NCI-H510A treated with DMSO at 0.1 percent for 48 hours (cell line): ENCODE measurements at places on chromosomes 3 and 15.

- DNase-seq = no peak
Measured at GRCh38 chr15:80569656-80570055, 125.5 kb upstream of the ABHD17C start.

- no peak for DNase-seq
Measured at GRCh38 chr3:10391391-10391790, 70.5 kb upstream of the SEC13 start.

DNA sequence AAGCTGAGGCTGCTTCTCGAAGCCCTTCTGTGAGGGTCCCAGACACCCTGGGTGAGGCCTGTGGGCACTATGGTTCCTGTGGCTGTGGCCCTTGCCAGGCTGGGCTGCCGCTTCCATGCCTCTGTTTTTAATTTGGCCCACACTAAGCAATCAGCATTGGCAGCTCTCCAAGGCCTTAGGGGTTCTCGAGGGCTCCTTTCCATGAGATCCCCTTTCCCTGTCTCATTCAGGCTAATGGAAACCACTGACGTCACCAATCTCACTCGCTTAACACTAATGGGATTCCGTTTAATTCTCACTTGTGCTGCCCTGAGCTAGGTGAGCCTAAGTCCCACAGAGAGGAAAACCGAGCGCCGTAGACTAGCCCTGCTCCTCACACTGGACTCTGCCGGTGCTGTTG is 60.2 kb upstream of the RAB6B start:
- DNase-seq = no peak

DNA sequence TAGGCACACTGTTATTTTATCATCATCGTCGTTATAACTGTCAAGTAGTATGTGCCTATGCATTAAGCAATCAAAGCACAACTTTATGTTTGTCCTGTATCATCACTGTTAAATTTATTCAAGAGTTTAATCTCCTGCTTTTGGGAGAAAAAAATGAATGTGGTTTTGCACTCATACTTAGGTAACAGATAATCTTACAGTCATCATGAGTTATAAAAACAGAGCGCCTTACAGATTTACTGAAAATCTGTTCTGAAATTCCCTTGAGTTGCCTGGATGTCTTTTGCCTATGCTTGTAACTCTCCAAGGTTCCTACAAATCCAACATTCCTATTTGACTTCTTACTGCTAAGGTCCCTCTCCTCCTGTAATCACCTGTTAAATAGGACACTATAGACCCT is 307.3 kb downstream of the ZIC4 start:
- no peak for DNase-seq

DNA sequence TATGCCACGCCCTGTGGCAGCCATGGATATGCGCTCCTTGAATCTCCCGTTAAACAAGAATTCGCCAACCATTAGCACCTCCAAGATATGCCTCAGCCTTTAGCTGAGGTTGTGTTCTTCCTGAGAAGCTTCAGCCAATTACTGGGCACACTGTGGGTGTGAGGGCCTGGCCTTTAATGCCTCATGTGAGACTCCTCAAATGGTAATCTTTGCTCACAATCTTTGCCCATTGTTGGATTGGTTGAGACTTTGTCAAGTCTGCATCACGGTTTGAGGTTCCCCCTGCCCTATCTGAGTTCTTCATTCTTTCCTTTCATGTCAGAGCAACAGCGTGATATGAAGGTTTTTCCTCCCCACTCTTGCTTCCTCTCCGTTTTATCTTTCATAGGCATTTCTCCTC is 108.1 kb upstream of the CCDC54 start:
- DNase-seq = no peak

GRCh38 chr3:39383881-39384664 is 903 bp downstream of the SLC25A38 start:
- DNase-seq = no peak
